ENCODE measurements at places on chromosomes 13 and 19.
A peak's percentile ranks its signal among the peaks of the same experiment; 100 is the strongest.

GRCh38 chr13:75579529-75579928 lies 29.9 kb downstream of the UCHL3 start:
- DNase-seq: no peak

GRCh38 chr13:33578786-33579185 lies 239.2 kb upstream of the RFC3 start:
- no peak for DNase-seq

DNA sequence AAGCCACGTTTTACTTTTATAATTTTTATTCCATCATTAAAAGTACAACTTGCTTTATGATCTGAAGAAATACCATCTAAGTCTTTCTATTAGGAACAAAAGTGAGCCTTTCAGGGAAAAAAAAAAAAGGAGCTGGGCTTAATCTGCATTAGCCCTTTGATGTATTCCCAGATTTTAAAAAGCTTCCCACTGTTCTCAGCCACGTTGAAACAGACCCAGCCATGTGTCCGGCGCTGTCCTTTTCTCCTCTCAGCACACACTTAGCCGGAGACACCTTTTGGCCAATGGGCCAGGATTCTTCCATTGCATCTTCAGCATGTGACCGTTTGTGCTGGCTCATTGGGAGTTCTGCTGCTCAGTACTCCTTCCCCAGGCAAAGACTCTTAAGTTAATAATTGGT lies 105.5 kb downstream of the GGACT start:
- no peak for DNase-seq

GRCh38 chr19:39007096-39007495 lies 25.3 kb downstream of the FBXO27 start:
- DNase-seq: peak; percentile 13

DNA sequence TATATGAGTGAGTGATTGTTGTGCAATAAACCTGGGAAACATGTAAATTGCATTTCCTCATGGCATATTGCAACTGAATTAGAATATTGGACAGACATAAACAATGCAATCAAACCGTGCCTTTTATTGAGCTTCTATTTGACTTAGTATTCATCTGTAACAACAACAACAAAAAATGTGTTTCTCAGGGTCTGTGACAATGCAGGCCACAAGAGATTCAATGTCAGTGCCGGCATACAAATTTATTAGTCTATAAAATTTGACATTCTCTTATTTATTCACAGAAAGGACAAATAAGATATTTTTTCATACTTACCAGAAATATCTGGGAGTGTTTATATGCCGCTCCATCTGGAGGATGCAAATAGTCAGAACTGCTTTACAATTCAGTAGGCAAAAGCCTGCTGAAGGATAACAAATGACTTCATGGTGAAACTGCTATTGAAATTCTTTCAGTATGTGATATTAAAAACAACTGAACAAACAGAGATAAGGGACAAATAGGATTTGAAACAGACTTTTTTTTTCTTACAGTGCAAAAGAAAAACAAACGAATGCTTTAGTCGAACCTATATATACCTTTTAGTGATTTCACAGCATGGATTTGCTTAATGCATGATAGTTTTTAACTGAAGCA lies 77.2 kb downstream of the DACH1 start:
- no peak for DNase-seq

- peak; percentile 65 for DNase-seq
These were observed 1074.3 kb upstream of the PCDH9 start for GRCh38 chr13:68304286-68304893.

GRCh38 chr19:16373989-16374388 lies 49.4 kb downstream of the KLF2 start:
- DNase-seq: no peak

DNA sequence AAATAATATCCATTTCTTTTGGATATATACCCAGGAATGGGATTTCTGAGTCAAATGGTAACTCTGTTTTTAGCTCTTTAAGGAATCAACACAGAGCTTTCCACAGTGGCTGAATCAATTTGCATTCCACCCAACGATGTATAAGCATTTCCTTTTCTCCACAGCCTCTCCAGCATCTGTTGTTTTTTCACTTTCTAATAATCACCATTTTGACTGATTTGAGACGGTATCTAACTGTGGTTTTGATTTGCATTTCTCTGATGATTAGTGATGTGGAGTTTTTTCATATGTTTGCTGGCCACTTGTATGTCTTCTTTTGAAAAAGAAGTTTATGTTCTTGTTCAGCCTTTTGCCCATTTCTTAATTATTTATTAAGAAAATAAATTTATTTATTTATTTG lies 352.2 kb upstream of the OBI1 start:
- no peak for DNase-seq

- DNase-seq: peak; percentile 68
These were observed 313.1 kb upstream of the MAB21L1 start for GRCh38 chr13:35789335-35790165.

DNA sequence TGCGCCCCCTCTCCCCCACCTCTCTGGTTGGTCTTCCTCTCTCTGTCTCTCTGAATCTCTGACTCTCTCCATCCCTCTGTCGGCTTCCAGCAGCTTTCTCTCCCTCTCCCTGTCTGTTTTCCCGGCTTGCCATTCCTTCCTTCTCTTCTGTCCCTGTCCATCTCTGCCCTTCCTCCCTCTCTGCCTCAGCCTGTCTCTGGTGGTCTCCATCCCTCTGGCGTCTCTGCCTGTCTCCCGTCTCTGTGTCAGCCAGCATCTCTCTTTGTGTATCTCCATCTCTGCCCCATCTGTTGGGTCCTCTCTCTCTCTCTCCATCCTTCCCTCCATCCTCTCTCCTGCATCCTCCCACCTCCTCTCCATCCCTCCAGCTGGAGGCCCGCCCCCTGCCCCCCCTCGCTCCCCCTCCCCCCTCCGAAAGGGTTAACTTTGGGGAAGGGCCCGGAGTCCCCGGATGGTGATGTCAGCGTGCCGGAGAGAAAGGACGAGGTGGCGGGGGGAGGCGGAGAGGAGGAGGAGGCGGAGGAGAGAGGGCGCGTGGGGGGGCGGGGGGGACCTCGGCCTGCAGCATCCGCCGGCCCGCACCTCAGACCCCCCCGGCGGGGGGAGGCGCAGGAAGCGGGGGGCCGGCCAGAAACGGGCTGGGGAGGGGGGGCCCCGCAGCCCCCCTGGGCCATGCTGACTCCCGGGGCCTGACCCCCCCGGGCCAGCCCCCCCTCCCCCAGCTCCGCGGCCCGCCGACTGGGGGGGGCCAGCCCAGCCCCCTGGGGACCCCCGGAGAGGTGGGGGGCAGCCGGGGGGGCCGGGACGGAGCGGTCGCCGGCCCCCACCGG lies at the start of gene BRSK1:
BRSK1 (plus strand) TSS at position 450 of the 830 bp plus-strand sequence. CDS start 446 bp downstream, outside the sequence.
- peak; percentile 92 for DNase-seq

DNA sequence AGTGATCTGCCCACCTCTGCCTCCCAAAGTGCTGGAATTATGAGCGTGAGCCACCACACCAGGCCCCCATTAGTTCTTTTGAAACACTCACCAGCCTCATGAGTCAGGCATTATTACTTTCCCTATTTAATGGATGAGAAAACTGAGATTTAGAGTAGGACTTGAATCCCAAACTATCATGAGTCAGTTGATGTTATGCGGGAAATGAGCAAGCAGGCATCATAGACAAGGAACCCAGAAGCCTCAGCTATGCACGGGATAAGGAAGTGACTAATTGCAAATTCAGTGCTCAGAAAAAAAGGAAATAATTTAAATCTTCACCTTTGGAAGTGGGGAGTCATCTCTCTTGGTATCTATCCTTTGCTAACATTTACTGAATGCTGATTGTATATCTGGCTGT lies 217.5 kb downstream of the ABCC4 start:
- DNase-seq: no peak

DNA sequence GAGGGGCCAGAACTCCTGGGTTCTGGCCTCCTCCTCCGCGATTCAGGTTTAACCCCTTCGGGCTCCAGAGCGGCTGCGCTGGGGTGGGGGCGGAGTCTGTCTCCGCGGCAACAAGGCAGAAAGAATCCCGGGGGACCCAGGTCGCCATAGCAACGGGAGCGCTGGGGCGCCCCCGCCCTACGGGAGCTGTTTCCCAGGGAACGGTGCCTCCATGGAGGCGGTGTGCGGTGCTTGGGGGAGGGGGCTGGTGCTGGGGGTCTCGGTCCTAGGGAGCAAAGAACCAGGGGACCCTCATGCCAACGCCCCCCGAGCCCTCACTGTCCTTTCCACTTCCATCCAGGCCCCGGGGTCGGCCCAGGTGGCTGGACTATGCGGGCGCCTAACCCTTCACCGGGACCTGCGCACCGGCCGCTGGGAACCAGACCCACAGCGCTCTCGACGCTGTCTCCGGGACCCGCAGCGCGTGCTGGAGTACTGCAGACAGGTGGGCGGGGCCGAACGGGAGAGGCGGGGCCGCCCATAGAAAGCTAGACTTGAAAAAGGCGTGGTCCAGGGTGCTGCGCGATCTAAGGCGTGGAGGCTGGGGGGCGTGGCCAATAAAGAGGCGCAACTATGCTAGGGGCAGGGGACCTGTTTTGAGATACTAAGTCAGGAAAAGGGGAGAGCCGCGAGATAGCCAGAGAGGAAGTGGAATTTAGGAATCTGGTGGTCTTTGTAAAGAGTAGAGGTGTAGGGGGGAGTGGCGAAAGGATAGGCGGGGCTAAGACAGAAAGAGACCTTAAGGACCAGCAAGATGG lies 1.2 kb downstream of the APLP1 start:
- DNase-seq: peak; percentile 96

All from NCI-H69 (cell line).